ENCODE measurements at places on chromosomes 12 and 14.

DNA sequence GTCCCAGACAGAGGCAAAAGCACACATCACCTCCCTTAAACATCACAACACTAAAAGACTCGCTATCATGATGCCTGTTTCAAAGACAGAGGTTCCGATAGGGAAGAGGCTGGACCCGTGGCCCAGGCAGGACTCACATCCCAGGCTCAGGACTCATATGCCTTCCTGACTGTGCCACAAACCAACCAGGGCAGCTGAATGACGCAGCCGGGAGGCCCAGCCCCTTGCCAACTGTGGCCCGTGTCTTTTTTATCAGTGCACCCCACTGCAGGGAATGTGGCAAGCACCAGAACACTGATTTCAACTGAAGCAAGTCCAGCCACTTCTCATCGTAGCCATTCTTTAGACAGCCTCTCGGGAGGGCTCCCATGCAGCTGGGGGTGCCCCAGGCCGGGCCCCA is 132.3 kb downstream of the KSR2 start:
- no peak for DNase-seq

- no peak for DNase-seq
Measured at GRCh38 chr12:25242981-25243679, 7.6 kb downstream of the KRAS start.

- no peak for DNase-seq
Measured at GRCh38 chr12:113207613-113208040, 13.6 kb upstream of the TPCN1 start.

GRCh38 chr14:87049950-87050349 is 943.0 kb downstream of the GALC start:
- peak; percentile 80 for DNase-seq

GRCh38 chr12:89070603-89071002 is 281.7 kb downstream of the DUSP6 start:
- DNase-seq: no peak

- no peak for DNase-seq
Measured at GRCh38 chr14:33909380-33910084, 41.3 kb downstream of the EGLN3 start.

GRCh38 chr12:4535871-4536270 is 2.8 kb upstream of the RAD51AP1 start:
- no peak for DNase-seq

- DNase-seq: no peak
Measured at GRCh38 chr14:104925855-104926609, 1.4 kb downstream of the PLD4 start.

DNA sequence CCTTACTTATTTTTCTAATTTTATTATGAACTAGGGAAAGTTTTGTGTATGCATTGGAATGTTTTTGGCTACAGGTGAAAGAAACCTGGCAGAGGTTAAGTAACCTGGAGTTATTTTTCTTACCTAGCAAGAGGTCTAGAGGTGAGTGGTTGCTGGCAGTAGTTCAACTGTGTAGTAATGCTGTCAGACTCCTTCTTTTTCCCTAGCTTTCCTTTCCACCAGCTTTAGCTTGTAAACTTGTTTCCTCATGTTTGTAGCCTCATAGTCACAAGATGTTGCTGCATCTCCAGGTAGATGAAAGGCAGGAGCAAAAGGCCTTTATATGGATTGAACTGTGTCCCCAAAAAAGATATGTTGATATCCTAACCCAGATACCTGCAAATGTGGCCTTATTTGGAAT is 105.1 kb upstream of the AMIGO2 start:
- DNase-seq: no peak

GRCh38 chr14:68911594-68912227 is 67.4 kb downstream of the ACTN1 start:
- peak; percentile 89 for DNase-seq

DNA sequence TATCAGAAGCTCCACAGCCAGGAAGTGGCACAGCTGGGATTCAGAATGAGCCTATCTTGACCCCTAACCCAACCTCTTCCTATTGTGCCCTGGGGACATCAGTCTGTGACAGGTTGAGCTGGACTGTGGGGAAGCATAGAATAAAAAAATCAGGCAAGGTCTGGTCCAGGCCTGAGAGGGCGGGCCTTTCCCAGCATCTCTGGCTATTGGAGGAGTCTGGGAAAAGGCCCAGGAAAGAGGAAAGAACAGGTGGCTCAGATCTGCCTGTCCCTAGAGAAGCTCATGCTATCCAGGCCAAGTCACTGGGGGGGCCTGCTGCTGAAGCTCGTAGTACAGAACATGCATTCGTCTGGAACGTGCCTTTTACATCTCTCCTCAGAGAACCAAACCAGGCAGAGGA is 100.5 kb downstream of the PPM1H start:
- DNase-seq: no peak

DNA sequence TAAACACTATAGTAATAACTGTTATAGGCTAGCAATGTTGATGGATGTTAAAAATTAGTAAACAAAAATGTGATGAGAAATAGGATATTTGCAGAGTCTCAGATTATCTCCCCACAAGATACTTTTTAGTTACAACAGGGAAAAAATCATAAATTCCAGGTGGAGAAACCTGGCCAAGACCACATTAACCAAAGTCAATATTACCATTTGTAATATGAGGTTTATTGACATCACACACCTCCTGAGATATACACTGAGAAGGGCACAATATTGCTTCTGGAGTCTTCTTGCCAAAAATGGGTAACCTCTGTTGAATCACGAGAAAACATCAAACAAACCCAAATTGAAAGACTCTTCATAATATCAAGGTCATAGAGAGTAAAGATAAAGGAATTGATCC is 72.3 kb upstream of the AMIGO2 start:
- no peak for DNase-seq

DNA sequence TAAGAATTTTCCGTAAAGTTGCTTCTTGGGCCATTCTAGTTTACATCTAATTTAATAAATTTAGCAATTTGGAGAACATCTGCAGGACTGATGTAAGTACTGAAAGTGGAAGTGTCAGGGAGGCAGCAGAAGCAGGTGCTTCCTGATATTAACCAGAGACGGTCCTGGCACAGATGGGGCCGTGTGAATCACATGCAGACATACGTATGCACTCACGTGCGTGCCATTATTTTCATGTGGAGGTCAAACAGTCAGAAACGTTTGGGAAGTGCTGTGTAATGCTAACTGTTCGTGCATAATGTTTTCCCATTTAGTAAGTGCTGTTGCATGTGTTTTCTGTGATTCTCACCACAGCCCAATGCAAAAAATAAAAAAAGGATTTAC is 87.8 kb upstream of the DYNC1H1 start:
- no peak for DNase-seq

- no peak for DNase-seq
Measured at GRCh38 chr14:92774572-92774971, 19.5 kb upstream of the GOLGA5 start.

DNA sequence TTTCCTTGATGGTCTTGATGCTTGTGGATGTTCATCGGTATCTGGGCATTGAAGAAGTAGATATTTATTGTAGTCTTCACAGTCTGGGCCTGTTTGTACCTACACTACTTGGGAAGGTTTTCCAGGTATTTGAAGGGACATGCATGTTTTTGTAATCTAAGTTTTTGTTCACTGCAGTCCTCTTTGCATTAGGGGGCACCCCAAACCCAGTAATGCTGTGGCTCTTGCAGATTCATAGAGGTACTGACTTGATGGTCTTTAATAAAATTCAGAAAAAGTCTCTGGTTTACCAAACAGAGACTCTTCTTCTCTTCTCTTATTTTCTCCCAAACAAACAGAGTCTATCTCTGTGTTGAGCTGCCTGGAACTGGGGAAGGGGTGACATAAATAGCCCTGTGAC is 150.9 kb upstream of the SLC16A7 start:
- DNase-seq: no peak

- DNase-seq: peak; percentile 18
Measured at GRCh38 chr12:50706606-50707005, 57.3 kb upstream of the ATF1 start.

- DNase-seq: no peak
Measured at GRCh38 chr12:96383991-96384390, 16.2 kb downstream of the CDK17 start.

DNA sequence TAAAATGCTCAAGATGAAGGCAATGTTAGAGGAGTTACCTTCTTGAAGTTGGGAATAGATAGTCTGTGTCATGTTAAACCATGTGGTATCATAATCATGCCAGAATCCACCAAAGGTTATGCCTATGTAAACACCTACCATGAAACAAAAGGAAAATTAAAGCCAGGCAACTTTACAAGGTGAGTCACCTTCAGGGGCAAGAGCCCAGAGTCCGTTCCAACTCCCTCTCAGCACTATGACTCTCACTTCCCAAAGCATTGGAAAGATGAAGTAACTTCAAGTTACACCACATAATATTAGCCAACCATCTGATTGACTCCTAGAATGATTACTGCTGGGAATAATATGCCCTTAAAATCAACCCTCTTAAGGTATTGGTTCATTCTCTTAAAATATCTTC is 38.5 kb downstream of the CATSPERB start:
- DNase-seq: no peak

DNA sequence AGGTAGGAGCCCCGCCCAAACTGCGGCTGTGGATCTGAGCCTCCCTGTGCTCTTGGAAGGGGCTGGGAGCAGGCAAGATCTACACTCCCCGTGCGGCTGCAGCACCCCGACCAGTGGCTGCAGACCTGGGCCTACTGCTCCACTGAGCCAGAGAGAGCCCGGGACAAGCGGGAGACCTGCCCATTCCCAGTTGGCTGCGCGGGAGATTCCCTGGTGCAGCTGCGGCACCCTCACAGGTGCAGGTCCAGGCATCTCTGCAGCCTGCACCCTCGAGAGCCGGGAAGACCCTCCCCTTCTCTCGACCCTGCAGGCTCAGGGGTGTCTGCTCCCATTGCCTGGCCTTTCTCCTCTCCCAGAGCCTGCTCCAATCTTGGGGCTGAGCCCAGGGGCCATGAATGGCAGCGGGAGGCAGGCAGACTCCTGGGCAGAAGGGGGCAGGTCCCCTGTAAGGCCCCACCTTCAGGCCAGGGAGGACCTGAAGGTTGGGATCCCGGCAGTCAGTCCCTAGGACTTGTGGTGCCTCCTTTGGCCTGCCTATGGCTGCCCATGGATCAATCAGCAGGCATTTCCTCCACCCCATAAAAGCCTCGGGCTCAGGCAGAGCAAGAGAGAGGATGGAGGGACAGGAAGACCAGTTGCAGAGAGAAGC is 8.8 kb upstream of the A2M start:
- no peak for DNase-seq

DNA sequence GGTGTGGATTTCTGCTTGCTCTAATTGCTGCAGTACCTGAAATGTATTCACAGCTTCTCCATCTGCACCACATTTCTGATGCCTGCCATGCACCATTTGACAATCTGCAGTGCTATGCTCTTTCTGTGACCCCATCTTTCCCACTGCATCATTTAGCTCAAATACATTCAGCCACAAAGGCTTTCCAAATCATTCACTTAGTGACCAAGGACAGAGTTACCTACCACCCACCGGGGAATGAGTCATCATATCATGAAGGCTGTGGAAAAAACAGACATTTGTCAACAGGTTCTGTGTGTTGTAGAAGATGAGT is 465.5 kb upstream of the ATP2B1 start:
- DNase-seq: no peak

DNA sequence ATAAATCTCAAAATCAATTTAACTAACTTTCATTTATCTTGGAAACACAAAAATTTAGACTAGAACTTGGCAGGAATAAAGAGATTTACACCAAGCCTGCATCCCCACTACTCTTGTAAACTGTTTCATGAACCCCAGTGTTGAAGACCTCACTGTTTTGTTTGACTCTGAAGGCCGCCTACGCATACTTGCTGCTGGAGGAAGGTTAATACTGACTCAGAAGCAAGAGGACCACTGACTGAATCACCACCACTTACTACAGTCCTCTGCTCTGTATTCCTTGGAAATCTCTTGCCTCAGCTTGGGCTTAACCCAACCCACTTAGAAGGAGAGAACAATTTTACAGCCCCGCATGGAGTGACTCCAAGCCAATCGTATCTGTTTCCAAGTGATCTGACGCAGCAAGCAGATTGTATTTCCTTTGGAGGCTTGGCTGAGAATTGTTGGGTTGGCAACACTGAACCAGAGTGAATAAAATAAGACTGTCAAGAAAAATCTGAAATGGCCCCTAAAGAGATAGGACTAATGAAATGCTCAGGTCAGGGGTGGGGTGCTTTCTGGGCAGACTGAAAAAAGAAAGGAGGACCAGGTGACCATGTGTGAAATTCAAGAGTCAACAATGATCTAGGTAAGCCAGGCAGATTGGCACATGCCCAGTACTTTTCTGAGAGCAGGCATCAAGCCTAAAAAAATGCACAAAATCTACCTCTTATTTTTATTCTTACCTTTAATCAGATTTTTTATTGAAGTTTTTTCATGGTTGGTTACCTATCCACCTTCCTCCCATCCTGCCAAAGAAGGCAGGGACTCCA is 248.6 kb downstream of the ZFP36L1 start:
- DNase-seq: no peak

Data from NCI-H82 (cell line).